ENCODE measurements at places on chromosomes 7 and 10.
A peak's percentile ranks its signal among the peaks of the same experiment; 100 is the strongest.

- no peak for DNase-seq
These were observed 8.4 kb downstream of the EIF4H start for GRCh38 chr7:74182453-74183090.

- DNase-seq: no peak
These were observed 97.0 kb upstream of the SVIL start for GRCh38 chr10:29731760-29732159.

GRCh38 chr7:17144322-17144721, 154.1 kb upstream of the AHR start:
- DNase-seq: peak; percentile 45

DNA sequence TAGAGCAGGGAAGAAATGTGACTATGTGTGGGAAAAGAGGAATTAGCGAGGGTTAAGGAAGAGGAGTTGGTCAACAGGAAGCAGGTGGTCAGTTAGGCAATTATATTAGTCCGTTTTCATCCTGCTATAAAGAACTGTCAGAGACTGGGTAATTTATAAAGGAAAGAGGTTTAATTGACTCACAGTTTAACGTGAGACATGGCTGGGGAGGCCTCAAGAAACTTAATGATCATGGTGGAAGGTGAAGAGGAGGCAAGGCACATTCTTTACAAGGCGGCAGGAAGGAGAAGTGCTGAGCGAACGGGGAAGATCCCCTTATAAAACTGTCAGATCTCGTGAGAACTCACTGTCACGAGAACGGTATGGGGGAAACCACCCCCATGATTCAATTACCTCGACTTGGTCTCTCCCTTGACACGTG, 35.0 kb downstream of the RAMP3 start:
- DNase-seq: no peak

GRCh38 chr7:85103962-85104361, 82.9 kb downstream of the SEMA3D start:
- DNase-seq: no peak

DNA sequence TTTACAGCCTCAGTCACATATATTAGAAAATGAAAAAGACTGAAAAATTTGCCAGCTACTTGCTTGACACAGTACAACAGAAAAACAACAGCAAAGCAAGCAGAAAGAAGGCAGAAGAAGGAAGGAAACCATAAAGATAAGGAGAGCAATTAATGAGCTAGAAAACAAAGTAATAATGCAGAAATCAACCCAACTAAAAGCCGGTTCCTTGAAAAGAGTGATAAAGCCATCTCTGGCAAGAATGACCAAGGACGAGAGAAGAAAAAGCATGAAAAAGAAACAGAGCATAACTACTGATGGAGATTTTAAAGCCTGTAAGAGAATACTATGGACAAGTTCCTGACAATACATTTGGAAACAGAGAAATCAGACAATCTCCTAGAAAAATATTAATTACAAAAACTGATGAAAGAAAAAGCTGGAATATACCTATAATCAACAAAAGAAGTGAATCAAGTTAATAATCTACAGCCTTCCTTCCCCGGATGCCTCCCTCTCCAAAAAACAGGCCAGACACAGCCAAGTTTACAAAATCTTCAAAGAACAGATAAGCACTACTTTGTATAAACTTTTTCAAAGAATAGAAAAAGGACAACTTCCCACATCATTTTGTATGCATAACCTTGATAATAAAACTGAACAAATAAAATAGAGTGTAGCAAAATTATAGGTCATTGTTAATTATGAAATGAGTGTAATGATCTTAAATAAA, 204.0 kb downstream of the BAMBI start:
- DNase-seq: no peak

DNA sequence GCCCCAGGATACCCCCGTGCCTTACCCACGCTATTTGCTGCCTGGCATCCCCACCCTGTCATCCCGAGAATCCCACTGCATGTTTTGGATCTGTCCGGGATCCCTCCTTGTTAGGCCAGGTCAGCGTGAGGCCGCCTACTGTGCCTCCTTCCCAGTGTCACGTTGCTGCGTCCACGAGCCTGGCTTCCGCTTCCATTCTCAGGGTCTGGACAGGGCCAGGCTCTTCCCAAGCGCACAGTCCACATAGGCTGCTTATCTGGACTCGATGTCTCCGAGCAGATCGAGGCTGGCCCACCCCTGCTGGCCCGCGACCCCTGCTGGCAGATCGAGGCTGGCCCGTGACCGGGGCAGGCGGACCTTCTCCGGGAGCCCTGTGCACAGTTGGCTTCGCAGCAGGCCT, 27.1 kb downstream of the FOXK1 start:
- DNase-seq: no peak

DNA sequence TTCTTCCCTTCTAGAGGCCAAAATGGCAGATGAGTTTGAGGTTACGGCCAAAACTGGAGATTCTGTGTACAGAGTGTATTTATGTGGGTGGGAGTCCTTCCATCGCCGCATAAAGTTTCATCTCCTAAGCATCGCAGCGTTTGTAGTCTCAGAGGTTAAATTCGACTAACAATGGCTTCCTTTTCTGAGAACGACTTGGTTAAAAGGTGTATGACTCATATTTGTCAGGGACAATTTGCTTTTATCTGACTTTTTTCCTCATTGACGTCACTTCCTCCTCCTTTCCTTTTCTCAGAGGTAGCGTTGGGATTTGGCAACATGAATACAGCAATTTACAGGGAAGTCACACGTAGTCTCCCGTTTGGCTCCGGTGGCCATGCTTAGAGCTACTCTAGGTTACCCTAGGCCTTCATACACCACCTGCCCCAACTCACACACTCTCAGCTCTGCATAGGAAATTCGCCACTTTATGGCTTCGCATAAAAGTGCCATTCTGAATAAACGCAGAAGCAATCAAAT, 37.6 kb upstream of the TCF7L2 start:
- no peak for DNase-seq

GRCh38 chr10:95352684-95353083, 61.9 kb upstream of the PDLIM1 start:
- DNase-seq: no peak

DNA sequence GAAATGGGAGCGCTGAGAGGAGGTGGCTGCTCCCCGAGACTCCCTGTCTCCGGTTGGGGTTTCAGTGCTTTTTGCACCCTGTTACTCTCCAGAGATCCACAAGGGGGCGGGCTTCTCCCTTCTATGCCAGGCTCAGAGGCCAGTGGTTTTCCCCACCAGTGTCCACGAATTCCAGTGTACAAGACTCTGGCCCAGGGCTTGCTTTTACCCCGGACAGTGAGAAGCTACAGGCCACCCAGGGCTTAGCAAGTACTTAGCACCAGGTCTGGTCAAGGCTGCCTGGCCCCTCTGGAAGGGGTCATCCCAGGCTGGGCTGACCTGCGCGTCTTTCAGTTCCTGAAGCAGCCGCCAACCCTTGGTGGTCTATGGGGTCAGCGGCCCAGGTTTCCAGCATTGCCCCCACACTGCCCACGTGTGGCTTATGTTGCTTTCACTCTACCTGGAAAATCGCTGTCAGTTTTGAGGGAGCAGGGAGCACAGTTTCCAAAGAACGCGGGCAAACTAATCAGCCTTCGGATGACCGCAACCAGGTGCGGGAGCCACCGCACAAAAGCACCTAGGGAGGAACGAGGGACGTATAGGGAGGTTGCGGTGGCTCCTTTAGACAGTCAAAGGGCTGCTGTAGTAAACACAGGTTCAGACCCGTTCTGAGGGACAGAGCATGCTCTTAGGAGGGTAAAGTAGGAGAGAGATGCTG, 6.8 kb downstream of the CYP26A1 start:
- DNase-seq: peak; percentile 58

DNA sequence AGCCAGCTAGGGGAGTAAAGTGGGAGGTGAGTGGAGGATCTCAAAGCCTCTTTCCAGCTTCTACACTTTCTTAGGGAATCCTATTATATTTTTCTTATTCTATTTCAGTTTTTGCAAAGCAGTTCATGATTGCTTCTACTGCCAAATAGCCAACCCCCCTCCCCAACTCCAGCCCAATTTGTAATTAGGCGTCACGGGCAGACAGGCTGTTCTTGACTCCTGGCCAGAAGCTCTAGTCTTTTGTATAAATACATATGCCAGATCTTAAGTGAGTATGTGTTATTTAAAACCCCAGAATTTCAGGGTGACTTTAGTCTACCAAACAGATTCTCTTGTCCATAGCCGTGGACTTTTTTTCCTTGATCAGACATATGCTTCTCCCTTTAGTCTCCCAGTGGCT, 255.2 kb downstream of the BUB3 start:
- no peak for DNase-seq

- DNase-seq: no peak
These were observed 7.2 kb downstream of the C10orf90 start for GRCh38 chr10:126663328-126663727.

GRCh38 chr10:31526681-31527080, 207.7 kb downstream of the ZEB1 start:
- no peak for DNase-seq

DNA sequence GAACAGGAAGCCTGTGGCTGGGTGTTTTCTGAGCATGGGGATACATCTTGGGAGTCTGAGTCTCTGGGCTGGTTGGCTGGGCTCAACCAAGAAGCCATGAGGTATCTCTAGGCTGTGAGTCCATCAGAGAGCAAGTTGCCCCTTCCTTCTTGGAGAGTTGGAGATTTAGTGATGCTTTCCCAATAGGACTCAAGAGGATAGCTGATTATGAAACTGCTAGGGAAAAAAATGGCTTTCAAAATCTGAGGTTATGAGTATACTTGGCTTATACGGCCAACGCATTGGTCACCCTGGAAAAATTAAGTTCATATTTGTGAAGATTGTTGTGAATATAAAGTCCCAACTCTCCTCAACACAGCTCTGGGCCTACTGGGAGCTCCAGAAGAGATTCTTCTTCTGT, 162.7 kb upstream of the KMT2E start:
- no peak for DNase-seq

DNA sequence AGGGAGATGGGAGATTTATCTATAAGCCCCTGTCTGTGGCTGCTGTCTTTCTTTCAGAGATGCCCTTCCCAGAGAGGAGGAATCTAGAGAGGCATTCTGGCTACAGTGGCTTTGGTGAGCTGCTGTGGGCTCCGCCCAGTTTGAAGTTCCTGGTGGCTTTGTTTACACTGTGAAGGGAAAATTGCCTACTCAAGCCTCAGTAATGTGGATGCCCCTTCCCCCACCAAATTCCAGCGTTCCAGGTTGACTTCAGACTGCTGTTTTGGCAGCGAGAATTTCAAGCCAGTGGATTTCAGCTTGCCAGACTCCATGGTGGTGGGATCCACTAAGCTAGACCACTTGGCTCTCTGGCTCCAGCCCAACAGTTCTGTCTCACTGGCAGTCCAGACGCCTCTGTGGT, 951.6 kb downstream of the CCSER2 start:
- no peak for DNase-seq

GRCh38 chr7:92200791-92201190, 21.8 kb upstream of the LRRD1 start:
- no peak for DNase-seq

DNA sequence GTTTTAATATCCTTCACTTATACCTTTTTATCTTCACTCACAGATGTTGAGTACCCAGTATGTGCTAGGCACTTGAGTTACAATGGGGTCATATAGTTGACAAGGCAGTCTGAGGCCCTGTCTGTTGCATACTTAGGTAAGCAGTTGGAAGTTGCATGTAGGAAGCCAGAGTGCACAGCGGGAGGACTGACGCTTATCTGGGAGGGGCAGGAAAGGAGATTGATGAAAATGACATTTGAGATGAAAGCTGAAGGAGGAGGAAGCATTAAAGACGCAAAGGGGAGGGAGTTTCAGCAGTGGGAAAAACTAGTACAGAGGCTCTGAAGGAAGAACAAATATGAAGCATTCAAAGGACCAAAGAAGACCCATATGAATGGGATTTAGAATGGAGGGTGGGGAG, 266.2 kb downstream of the HTR7 start:
- DNase-seq: no peak

DNA sequence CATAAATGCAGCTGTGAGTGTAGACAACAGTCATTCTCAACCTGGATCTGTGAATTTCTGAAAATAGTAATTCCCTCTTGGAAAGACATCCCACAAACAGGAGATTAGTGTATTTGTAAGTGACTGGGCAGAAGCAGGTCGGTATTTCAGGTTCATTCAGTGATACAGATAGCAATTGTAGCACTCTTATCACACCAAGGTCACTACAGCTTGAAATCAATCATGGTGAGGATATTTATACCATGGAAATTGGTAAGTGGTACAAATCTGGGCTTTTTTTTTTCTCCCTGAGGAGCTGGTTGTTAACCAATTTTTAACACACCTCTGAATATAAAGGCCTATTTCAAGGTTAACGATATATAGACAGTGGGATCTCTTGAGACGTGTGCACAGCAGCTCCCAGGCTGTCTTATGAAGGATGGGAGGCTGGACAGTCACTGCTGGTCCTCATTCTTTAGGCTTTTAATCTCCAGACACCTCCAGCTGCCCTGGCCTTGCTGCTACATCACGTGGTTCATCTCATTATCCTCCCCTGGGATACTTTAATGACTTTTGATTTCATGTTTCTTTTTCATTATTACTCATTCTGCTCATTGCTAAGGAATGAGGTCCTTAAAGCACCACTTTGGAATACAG, 87.1 kb downstream of the ITGA8 start:
- no peak for DNase-seq

DNA sequence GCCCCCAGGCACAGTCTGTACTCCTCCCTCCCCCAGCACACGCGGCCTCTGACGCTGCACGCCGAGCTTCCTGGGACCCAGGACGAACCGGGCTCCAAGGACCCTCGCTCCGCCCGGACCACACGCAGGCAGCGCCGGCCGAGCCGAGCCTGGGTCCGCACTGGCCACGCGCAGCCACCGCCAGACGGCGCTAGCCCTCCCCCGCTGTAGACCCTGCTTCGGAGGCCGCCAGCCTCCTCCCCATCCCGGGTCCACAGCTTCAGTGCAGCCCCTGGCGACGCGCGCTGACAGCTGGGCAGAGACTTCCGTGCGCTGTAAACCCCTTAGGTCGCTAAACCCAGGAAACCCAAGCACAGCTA, 936 bp upstream of the TCERG1L start:
- DNase-seq: no peak

- DNase-seq: no peak
These were observed 57.1 kb upstream of the BAMBI start for GRCh38 chr10:28620251-28620650.

GRCh38 chr7:26298472-26299058, 6.9 kb downstream of the SNX10 start:
- no peak for DNase-seq

DNA sequence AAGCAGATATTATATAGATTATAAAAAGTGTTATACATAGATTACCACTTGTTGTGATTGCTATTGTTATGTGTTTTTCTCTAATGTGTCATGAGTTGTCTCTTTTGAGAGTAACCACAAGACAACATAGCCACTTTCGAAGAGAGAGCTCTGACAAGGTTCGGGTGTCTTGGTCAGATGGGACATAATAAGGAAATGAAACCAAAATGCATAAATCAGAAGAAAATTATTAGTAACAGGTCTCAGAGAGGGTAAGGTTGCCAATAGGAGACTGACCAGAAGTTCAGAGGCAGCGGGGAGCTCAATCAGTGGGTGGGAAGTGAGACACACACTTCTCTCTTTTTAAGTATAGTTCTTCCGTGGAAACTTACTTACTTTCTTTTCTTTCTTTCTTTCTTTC, 639.2 kb upstream of the POT1 start:
- DNase-seq: no peak

Measured in activated CD4-positive, CD25-positive, alpha-beta regulatory T cell treated with anti-CD3 and anti-CD28 coated beads, Interleukin-2, amount 50 U/mL, for 72 hours (primary cell).